ENCODE measurements at places on chromosomes 2 and 18. TPM values are rescaled to one million over a fixed set of nuclear protein-coding genes. Genes with fewer than 3 reads are reported as not detected.
A peak's percentile ranks its signal among the peaks of the same experiment; 100 is the strongest.

DNA sequence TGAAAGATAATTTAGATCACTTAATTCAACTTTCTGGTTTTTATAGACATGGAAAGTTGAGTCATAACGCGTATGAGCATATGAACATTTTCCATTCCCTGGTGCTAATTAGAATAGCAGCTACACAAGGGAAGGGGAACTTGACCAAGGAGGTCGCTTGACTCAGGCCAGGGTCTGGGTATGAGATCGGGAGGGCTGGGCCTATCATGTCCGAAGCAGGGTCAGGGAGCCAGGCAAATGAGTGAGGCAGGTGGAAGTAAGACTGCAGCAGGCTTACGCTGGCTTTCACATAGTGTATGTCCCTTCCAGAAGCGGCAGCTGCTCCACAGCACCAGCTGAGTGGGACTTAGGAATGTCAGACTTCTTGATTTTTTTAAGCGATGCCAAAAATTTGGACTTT lies 14.7 kb downstream of the RALB start:
- no peak for DNase-seq

GRCh38 chr2:60453301-60453700 lies 100.2 kb downstream of the BCL11A start:
- no peak for DNase-seq

GRCh38 chr18:79733135-79733701 lies 53.6 kb downstream of the CTDP1 start:
- DNase-seq: no peak

DNA sequence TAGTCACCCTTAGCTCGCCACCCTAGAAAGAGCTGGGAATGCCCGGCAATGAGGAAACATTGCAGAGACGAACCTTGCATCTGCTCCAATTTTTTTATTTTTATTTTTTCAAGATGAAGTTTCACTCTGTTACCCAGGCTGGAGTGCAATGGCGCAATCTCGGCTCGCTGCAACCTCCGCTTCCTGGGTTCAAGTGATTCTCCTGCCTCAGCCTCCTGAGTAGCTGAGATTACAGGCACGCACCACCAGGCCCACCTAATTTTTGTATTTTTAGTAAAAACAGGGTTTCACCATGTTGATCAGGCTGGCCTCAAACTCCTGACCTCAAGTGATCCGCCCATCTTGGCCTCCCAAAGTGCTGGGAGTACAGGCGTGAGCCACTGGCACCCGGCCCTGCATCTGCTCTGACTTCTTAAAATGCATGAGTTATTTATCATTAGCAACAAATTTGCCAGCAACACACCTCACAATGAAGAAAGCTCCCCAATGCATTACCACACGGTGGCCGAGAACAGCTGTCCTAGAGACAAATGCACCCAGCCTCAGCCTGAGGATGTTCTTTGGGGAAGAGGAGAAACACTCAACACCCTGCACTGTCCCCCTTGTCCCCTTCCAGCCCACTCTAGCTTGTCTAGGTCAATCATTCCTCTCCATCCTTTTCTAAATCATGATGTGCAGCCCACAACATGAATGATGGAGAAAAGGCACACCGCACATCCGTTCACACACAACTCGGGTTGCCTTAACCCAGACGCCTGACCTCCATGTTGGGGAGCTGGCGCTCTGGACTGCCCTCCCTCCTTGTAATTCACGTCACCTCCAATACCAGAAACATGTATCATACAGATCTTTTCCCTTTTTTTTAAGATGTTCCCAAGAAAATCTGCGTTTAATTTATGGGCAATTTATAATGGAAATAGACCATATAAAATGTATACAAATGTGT lies 46.9 kb downstream of the TTC32 start:
- DNase-seq: no peak

DNA sequence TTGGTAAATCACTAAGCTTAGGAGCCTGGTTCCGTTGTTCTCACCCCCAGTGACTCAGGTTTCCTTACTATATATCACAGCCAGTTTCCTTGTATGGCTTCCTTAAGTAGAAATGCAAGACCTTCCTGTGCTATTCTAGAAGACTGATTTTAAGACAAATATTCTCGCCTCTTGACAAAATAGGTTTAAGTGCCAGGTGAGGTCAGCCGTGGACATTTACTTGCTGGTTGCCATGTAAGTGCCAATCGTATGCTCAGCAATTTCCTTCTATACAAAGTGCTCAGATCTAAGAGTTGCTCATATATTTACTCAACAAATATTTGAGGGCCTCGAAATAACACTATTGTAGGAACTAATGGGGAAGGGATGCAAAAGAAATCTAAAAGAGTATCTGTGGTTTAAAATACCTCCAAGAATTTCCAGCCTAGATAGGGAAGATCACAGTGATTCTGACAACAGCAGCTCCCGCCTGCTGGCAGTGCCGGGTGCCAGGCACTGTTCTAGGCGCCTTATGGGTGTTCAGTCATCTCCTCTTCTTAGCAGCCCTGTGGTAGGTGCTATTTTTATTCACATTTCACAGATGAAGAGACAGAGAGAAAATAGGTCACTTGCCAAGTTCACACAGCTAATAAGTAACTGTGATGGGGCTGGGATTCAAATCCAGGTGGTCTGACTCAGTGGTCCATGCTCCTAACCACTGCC lies 95.3 kb upstream of the B3GNT7 start:
- DNase-seq: peak; percentile 35

- DNase-seq: peak; percentile 16
Measured at GRCh38 chr2:237895544-237896506, 36.4 kb downstream of the RAMP1 start.

Gene VIT
- not detected for total RNA-seq

DNA sequence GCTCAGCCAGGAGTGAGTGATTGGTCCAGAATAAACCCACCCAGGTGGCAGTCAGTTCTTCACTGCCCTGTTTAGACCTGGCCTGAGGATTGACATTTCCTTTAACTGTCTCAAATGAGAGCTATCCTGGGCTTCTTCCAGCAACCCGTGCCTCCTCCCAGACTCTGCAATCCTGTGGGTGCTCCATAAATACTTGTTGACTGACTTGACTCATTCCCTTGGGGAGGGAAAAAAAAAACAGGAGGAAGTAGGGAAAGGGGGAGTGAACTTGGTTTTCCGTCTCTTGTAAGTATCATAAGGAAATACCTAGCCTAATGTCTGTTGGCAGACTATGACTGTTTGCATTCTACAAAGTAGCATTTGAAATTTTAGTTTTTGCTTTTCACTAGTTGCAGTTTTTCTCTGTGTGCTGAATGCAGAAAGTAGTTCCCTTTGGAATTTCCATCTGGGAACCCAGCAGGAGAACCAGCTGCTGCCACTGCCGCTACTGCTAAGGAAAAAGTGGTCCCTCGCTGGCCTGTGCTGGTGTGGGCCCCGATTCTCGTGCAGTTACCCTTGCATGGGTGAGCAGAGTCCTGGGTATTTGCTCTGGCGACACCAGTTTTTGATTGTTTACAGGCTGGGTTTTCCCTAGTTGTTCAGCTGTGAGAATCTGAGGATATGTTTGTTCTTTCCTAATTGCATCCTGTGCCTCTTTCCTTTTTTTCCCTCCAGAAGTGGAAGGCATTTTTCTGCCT lies 78.8 kb downstream of the TGOLN2 start:
- peak; percentile 96 for DNase-seq

DNA sequence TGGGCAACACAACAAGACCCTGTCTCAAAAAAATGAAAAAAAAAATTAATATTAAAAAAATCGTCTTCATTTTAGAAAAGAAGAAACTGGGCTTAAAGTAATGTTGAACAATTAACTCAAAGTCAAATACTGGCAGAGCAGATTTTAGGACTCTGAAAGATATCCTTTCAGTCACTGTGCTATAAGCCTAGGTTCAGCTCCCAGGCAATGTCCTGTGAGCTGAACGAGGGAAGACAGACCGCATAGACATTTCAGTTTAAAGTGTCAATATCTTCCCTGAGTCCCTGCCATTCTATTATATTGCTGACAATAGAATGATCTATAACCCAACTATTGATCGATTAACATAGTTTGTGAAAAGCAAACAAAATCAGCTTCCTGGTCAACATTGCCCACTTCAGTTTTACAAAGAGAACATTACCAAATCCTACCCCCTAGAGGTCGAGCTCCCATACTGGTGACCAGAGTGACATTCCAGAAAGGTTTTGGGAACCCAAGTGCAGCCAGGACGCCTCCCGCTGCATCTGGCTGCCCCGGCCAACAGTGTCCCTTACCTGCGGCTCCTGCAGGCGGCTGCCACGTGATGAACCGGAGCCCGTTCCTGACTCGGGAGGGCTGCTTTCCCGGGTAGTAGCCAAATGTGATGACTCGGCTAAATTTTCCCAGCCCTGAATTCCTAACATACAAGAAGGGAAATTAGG lies 639 bp downstream of the MRO start:
- DNase-seq: peak; percentile 24

Gene PIEZO2
- total RNA-seq: 5.3 TPM

Gene STON1
- 9.5 TPM for total RNA-seq

Gene MEP1B
- not detected for total RNA-seq

Gene ANKRD23
- total RNA-seq: 2.5 TPM

GRCh38 chr2:68499133-68499532 lies 31.7 kb downstream of the APLF start:
- no peak for DNase-seq

DNA sequence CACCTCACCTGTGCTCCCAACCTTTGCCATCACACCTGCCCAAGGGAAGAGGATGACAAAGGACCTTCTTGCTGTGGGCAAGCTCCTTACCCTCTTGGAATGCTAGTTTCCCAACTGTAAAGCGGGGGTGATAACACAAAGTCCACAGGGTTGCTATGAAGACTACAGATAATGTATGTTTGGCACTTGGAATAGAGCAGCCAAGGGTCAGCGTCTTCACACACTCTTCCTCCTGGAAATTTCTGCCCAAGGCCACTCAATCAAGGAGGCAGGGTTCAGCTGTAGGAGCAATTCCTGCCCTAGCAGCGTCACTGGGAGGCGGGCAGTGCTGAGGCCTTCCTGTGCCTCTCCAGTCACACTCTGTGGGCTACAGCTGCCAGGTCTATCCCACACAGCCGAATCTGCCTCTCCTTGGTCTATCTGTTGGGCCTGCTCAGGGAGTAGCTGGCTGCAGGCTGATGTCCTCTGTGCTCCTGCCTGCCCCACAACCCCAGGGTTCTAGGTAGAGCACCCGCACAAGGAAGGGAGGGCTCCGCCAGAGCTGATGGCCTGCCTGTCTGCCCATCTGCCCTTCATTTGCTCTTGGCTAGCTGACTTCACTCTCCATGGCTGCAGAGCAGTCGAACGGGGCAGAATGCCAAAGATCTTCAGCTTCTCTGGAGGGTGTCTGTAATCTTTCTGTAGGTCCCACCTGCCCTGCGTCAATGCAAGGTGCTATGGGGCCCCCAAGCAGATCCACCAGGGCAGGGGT lies 91.9 kb downstream of the MRO start:
- no peak for DNase-seq

DNA sequence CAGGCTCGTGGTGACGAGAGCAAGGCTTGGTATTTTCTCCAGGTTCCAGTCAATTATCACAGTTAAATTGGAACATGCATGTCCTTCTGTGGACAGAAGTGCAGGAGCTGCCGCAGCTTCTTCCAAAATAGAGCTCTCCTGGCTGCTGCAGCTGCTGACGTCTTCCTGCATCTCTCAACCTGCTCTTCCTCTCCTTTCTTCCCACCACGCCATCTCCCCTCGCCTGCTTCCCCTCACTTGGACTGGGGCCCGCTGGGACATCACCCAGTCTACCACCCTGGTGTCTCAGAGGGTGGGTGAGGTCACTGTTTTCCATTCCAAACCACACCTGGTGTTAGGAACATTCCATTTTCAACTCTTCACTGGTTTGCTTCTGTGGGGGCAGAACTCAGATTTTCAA lies 41.4 kb downstream of the SPP2 start:
- peak; percentile 22 for DNase-seq
